ENCODE measurements at places on chromosomes 5 and 9.

DNA sequence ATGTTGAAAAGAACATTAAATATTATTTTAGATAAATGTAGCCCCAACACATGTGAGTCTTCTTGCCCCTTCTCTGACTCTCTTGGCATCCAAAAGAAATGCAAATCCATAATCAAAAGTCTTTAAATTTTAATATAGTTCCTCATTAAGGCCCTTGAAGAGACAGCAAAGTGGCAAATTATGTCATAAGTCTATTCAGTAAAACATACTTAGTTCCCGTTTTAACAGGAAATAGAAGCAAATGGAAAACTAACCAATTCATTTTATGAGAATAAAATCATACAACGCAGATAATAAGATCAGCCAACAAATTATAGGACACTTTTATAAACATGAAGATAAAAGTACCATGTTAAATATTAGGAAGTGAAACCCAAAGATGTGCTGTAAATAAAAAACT is 20.1 kb upstream of the IFNB1 start:
- DNase-seq: no peak

DNA sequence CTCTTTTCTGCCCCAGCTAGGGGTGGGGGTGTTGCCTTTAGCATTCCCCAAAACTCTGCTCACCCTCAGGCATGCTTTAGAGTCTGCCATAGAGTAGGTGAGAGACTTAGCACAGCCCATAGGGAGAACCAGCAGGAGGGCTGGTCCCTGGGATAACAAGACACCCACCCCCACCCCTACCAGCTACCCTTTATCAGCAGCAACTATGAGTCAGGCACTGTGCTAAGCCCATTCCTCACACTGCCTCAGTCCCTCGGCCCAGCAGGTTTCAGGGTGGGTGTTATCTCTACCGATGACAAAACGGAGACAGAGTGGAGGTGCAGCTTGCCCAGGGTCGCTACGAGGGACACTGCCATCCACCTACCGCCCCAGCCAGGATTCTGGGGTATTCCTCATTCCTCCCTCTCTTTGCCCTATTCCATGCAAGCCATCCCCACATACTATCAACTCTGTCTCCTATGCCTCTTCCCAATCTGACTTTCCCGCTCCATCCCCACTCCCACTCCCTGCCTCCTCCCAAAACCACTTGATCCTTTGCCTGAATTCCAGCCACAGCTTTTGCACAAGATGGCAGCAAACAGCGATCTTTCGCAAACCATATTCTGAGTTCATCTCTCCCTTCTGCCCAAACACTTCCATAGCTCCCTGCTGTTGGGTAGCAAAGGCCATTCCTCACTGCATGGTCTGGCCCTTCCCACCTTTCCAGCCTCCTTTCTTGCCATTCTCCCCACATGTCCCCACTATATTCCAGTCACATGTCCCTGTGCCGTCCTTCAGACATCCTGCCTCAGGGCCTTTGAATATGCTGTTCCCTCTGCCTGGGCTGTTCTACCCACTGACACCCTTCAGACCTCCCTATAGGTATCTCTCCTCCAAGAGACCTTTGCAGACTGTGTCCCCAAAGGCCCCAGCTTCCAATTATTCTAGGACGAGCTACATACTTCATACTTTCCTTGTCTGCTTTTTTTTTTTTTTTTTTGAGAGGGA is 5.1 kb downstream of the CIZ1 start:
- DNase-seq: no peak

GRCh38 chr5:38603691-38604090 is 47.2 kb upstream of the LIFR start:
- no peak for DNase-seq

DNA sequence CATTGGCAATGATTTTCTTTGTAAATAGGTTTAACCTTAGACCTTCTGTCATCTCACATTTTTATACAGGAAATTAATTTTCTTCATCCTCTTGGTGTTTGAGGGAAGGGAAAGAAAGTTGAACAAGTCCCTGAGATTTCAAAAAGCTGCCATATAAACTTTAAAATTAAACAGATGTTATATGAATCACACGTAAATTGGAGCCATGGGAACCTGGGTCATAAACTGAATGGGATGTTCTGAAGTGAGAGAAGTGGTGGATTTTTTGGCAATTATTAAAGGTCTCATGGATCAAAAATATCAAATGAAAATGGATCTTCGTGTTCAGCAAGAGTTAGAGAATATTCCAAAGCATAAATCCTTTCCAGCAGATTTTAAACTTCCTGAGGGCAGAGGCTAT is 242.2 kb downstream of the DMRT2 start:
- no peak for DNase-seq

DNA sequence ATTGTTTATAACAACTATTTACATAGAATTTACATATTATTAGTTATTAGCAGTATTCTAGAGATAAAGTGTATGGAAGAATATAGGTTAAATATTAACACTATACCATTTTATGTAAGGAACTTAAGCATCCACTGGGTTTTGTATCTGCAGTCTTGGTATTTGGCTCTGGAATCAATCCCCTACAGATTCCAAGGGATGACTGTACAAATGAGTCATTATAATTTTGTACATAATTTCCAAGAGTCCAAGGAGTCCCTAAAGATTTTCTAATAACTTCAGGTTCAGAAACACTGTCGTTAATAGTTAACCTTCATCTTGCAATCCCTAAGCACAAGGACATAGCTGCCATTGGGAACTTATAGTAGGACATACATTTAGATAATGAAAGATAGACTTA is 254.8 kb upstream of the PDE4D start:
- DNase-seq: no peak
